Activated CD4-positive, alpha-beta T cell treated with anti-CD3 and anti-CD28 coated beads for 36 hours (primary cell): ENCODE measurements at places on chromosomes 12 and 14. TPM values are rescaled to one million over a fixed set of nuclear protein-coding genes. Genes with fewer than 3 reads are reported as not detected.

The GLS2 gene
- 8.7 TPM for total RNA-seq

The FKBP11 gene
- total RNA-seq: 63.8 TPM

The SSTR1 gene
- total RNA-seq: not detected

The KRT76 gene
- not detected for total RNA-seq

The MYRFL gene
- not detected for total RNA-seq

The C12orf60 gene
- total RNA-seq: 3.0 TPM

The IFT81 gene
- 3.5 TPM for total RNA-seq

The POTEM gene
- total RNA-seq: not detected

The TTC6 gene
- total RNA-seq: not detected

The TCL1A gene
- total RNA-seq: not detected

The FOXA1 gene
- 0.05 TPM for total RNA-seq

The GLT1D1 gene
- 0.30 TPM for total RNA-seq

The AKAP3 gene
- total RNA-seq: 1.3 TPM

The FITM1 gene
- 0.53 TPM for total RNA-seq

The ADGRD1 gene
- total RNA-seq: 1.8 TPM

The PDZRN4 gene
- not detected for total RNA-seq

The ESPL1 gene
- 66.9 TPM for total RNA-seq

The HPD gene
- total RNA-seq: not detected

The TAS2R7 gene
- total RNA-seq: not detected

The TMEM132D gene
- not detected for total RNA-seq

The C2CD5 gene
- total RNA-seq: 29.5 TPM

The CAPZA3 gene
- total RNA-seq: not detected

The NRXN3 gene
- not detected for total RNA-seq

The ALDH1L2 gene
- total RNA-seq: 7.6 TPM

The PNMA1 gene
- total RNA-seq: 28.8 TPM

The GLI1 gene
- 0.73 TPM for total RNA-seq

The KCNMB4 gene
- total RNA-seq: 2.1 TPM

The KRT2 gene
- not detected for total RNA-seq

The CCDC196 gene
- not detected for total RNA-seq

The GPR84 gene
- total RNA-seq: 0.98 TPM

The IRAK3 gene
- total RNA-seq: 1.1 TPM

The TBX3 gene
- not detected for total RNA-seq

The SMCO3 gene
- total RNA-seq: not detected

The NUDT14 gene
- total RNA-seq: 12.3 TPM

The RCOR1 gene
- 14.8 TPM for total RNA-seq

The NEMP1 gene
- total RNA-seq: 79.0 TPM

The KLRC4 gene
- not detected for total RNA-seq

The GALNT9 gene
- total RNA-seq: not detected

The PTPRB gene
- not detected for total RNA-seq

The SERPINA3 gene
- total RNA-seq: not detected

The CRADD gene
- total RNA-seq: 7.8 TPM

The FAM234B gene
- 11.1 TPM for total RNA-seq

The KERA gene
- not detected for total RNA-seq
